Hematopoietic multipotent progenitor cell (in vitro differentiated cells): ENCODE measurements at places on chromosomes 7 and 10. TPM values are rescaled to one million over a fixed set of nuclear protein-coding genes. Genes with fewer than 3 reads are reported as not detected.

Gene DOCK1
- total RNA-seq, result 27.5 TPM

DNA sequence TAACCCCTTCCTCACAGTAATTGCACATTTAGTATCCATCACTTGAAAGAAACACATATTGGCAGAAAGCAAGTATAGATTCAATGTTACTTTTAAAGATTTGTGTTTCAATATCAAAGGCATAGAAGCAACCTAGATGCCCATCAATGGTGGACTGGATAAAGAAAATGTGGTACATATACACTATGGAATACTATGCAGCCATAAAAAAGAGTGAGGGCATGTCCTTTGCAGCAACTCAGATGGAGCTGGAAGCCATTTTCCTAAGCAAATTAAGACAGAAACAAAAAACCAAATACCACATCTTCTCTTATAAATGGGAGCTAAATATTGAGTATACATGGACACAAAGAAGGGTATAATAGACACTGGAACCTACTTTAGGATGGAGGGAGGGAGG lies 3.6 kb downstream of the OR6V1 start:
- no peak for DNase-seq

DNA sequence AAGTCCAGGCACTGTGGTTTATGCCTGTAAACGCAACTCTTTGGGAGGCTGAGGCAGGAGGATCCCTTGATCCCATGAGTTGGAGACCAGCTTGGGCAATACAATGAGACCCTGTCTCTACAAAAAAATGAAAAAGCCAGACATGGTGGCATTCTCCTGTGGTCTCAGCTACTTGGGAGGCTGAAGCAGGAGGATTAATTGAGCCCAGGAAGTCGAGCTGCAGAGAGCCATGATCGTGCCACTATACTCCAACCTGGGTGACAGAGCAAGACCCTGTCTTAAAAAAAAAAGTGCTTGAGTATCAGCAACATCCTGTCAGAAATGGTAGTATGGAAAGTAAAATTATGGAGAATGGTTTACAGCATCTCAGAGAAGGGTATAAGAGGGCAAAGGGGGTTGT lies 11.6 kb downstream of the APBB1IP start:
- no peak for DNase-seq

GRCh38 chr10:26225322-26225721 lies 8.7 kb downstream of the GAD2 start:
- DNase-seq, result no peak

DNA sequence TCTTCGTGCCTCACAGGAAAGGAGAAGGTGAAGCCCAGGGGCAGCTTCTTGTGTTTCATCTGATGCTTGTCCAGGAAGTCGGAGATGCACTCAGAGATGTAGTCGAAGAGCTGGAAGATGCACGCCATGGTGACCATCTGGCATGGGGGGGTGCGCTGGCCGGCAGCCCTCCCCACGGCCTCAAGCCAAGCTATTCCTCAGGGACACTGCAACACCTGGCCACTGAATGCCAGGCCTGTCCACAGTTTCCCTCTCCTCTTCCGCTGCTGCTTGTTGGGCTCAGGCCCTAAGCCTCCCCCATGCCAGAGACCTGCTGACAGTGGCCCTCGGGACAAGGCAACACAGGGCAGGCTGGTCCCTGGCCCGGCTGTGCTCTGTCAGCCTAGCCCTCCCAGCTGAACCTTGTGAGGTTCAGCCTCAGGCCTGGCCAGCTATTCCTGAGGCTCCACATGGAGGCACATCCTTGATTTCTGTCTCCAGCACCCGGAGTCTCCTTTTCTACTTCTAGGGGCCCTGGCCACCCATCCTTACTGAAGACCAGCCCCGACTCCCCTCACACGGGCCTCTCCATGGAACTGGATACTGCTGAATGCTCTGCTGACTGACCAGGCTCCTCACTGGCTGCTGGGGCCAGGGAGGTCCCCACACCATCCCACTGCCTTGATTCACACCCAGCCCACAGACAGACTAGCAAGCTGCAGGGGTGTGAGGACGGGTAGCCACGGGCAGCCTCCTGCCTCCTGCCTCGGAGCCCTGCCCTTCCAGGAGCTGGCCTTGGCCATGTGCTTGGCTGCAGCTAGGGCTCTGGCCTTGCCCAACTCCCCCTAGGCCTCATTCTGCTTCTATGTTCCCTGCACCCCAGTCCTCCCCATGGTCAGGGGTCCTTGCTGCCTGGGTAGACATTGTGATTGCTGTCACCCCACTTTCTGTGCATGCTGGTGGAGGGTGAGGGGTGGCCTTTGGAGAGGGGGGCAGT lies 10.1 kb upstream of the MYL7 start:
- DNase-seq, result no peak
